ENCODE measurements at places on chromosomes 7 and 10.
A peak's percentile ranks its signal among the peaks of the same experiment; 100 is the strongest.

- DNase-seq: no peak
Observed at GRCh38 chr10:112802411-112803022, 147.5 kb upstream of the TCF7L2 start.

DNA sequence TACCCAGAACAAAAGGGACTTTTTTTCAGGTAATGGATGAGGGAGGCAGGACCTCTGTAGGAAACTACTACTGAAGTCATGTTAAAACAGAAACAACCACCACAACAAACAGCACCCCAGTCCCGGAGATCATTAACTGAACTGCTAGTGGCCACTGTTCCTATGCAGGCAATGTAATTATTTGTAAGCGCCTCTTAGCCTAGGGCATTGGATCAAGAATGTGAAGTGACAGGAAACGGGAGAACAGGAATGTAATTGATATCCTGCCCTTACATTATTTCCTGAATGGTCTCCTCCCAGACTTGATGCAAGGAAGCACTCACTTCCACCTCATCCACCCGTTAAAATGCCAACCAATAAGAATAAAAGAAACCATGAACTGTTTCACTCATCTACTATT lies 16.7 kb upstream of the GAD2 start:
- DNase-seq: no peak

DNA sequence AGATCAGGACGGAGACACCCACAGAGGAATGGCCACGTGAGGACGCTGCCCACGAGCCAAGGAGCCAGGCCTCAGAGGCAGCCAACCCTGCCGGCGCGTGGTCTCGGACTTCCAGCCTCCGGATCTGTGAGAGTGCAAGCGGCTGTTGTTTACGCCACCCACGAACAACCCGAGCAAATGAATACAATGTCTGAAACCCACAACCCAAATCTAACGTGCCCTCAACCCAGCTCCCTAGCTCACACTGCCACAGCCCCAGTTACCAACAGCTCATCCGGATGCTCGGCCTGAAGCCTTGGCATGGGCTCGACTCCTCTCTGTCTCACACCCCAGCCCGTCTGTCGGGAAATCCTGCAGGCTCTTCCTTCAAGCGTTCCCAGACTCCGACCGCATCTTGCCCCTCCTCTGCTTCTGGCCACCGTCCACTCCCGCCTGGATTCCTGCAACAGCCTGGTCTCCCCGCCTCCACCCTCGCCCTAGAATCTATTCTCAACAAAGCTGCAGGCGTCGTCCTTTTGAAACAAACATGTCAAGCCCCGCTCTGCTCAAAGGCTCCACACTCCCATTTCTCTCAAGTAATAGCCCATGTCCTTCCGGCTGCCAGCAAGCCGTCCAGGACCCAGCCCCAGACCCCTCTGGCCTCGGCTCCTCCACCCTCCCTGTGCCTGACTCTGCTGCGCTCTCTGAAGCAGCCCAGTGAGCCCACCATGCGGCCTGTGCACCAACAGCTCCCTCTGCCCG lies 35.3 kb downstream of the STK32C start:
- no peak for DNase-seq

GRCh38 chr7:2484868-2485267 lies 8.7 kb upstream of the GRIFIN start:
- no peak for DNase-seq

GRCh38 chr7:154183482-154183881 lies 131.3 kb downstream of the DPP6 start:
- DNase-seq: no peak

- DNase-seq: no peak
Observed at GRCh38 chr7:153012203-153012602, 252.7 kb downstream of the ACTR3B start.

DNA sequence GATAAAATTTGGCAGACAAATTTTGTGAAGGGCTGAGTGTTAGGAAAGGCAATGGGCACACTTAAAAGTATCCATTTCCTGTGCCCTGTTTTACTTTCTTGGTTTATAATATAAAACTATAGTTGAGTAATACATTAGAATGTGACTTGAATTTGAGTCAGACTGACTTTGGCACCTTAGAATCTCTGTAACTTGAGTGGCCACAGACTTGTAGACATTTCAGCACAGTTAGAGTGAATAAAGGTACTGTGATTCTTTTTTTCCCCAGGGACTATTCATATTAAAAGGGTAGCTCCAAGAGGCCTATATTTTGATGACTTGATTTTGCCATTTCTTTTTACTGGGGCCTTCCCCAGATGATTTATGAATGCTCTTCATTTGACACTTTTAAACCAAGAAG lies 22.4 kb downstream of the GBF1 start:
- DNase-seq: peak; percentile 38

DNA sequence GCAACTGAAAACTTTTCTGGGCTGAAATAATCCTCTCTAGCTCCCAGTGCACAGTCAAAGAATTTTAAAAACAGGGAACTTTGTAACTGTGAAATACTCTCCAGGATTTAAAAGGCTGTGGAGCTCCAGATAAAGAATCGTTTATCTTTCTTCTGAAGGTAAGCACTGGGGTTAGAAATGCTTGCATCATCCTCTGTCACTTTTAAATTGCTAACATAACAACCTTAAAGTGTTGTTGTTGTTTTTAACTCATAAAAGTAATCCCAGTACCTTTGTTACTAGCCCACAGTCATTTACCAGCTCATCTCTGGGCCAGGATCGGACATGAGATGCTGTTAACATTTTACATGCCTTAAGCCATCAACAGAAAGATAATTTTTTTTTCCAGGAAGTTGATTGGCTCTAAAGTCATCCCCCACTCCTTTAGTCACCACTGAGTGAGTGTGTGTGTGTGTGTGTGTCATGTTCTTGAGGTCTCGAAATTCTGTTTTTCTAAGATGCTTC lies at the start of gene SLC39A12:
Gene SLC39A12 (plus strand): TSS at position 51 of the 504 bp plus-strand sequence. CDS start 1,359 bp downstream, outside the sequence.
- DNase-seq: peak; percentile 40

DNA sequence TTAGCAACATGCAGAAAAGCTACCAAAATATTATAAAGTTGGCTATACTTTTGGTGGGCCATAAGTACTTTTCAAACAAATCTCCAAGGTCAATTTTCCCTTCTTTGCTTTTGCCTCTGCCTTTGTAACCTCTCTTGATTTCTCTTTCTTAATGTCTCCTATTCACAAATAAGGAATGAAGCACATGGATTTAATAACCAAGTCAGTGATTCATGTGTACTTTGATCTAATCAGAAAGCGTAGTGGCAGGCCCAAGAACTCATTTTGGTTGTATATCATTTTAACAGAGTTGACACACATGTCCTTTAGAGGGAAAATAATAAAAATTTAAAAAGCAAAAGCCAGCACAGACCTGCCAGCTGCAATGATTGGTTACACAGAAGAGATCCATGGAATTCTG lies 93.7 kb downstream of the FZD1 start:
- no peak for DNase-seq

DNA sequence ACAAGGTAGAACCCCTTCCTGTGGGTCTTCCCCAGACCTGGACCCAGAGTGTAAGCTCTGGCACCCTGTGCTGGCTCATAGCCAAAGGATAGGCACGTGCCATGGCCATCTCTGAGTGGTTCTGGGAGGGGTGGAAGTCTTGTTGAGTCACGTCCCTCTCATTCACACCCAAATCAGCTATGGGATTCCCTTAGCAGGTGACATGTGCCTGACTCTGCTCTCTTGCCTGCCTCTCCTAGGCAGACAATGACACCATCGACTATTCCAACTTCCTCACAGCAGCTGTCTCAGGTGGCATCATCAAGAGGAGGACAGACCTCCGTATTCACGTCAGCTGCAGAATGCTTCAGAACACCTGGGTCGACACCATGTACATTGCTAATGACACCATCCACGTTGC lies 59.8 kb downstream of the C10orf120 start:
- DNase-seq: no peak

- DNase-seq: peak; percentile 32
Observed at GRCh38 chr7:2355705-2356008, 1.0 kb downstream of the EIF3B start.

DNA sequence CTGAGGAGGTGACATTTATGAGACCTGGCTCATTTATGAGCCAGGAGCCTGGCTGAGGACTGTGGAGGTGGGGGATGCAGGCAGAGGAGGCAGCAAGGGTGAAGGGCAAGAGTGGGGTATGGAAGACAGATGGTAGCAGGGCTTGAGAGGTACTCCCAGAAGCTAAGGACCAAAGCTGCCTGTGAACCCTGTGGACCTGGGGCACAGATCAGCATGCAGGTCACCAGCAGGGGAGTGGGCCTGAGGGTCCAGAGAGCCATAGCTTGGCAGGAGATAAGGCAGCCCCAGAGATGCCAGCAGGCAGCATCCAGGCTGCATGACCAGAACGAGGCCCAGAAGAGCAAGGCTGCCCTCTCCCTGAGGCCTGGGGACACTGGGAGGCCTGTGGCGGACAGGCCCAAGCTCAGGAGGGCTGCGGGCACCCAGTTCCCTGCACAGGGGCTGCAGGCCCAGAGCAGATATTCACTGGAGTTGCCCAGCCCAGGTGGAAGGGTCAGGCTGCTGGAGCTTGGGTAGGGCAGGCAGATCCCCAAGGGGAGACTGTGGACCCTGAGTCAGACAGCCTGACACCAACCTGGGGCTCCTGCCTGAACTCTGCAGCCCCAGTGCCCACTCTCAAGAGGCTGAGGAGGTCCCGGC lies 3.4 kb downstream of the GPR15LG start:
- no peak for DNase-seq

- no peak for DNase-seq
Observed at GRCh38 chr7:85664341-85664740, 477.5 kb upstream of the SEMA3D start.

- DNase-seq: no peak
Observed at GRCh38 chr10:68330852-68331454, 911 bp upstream of the HNRNPH3 start.

GRCh38 chr10:20627946-20628507 lies 269.1 kb downstream of the NEBL start:
- no peak for DNase-seq

DNA sequence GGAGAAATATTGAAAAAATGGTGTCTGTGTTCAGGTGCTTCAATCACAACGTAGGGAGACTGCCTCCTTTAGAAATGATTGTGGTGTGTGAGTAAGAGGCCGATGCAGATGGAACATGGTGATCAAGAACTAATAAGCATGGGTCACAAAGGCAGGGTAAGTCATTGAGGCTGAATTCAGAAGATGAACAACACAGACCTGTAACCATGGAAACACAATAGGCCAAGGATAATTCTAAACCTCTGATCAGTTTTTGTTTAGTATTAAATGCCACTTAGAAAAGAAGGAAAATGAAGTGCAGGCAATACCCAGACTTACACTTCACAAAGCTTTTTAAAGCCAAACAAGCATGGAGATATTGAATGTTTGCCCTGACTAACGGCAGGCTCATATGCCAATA lies 32.8 kb upstream of the TAS2R16 start:
- DNase-seq: no peak

GRCh38 chr7:24874791-24875190 lies 105.2 kb downstream of the OSBPL3 start:
- DNase-seq: no peak

DNA sequence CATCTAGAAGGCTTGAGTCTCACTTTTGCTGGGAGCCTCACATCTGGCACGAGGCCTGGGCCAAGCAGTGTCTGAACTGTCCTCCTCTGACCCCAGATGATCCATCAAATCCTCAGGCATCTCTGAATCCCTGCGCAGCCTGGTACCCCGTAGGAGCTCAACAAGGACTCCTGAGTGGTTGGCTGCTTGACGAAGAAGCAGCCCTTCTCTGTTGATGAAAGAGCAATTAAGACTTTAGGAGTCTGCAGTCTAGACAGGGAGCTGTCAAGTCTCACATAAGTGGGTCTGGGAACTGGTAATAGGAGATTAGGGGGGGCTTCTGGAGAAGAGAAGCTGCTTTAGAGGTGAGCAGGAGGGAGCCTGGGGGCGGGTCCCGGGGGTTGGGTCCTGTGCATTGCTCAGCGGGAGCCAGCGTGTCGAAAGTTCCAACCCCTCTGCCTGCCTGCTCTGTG lies 326.0 kb downstream of the RPS24 start:
- DNase-seq: peak; percentile 35

DNA sequence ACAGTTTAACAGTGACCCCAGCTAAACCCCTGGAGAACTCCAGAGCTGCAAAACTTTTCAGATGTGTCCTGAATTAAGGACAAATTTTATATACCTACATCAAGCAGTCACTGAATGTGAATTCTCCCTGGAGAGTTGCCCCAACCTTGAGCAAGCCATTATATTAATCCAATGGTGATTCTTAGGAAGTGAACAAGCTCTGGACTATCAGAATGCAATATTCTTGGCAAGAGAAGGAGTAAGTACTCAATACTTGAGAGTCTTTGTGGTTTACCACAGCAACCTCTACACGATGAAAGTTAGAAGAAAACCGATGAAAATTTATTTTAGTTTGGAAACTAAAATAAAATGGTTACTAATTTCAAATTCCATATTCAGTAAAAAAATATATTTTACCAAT lies 19.3 kb upstream of the ZNF365 start:
- DNase-seq: no peak

- no peak for DNase-seq
Observed at GRCh38 chr7:108492742-108493141, 33.2 kb downstream of the PNPLA8 start.

DNA sequence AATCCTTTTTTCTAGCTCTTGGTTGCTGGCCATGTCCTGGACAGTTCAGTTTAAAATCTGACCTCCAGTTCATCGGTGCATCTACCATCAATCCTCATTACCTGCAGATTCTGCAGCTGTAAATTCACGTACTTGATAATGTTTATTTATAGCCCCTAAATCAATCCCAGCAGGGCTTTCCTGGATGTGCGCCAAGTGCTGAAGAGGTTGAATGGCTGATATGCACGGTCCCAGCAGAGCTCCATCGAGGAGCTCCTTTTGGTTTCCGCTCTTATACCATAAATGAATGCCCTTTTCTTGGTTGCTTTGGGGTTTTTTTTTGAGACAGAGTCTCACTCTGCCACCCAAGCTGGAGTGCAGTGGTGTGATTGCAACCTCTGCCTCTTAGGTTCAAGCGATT lies 91.2 kb upstream of the CCZ1B start:
- DNase-seq: no peak

- no peak for DNase-seq
Observed at GRCh38 chr7:50196719-50197118, 103.7 kb upstream of the ZPBP start.

- peak; percentile 37 for DNase-seq
Observed at GRCh38 chr7:133139350-133139749, 57.5 kb upstream of the CHCHD3 start.

GRCh38 chr7:69399401-69399800 lies 198.9 kb upstream of the AUTS2 start:
- DNase-seq: peak; percentile 66

DNA sequence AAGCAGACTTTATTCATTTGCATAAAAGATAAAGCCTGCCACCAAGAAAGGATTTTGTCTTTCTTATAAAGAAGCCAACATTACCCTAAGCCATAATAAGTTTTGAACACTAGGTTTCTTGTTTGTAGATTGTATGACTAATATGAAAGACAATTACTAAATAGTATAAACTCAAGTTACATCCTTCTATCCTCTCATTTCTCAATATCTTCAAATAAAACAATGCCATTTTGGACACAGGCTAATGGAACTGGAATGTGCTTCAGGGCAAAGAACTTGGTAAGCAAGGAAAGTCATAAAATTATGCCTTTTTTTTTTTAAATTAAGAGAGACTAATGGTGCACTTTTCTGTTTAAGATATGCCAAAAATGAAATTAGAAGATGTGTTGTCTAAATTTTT lies 137.7 kb downstream of the DKK1 start:
- peak; percentile 22 for DNase-seq

All from mesenchymal stem cell (in vitro differentiated cells and primary cell).